ENCODE measurements at places on chromosomes 3 and 15. TPM values are rescaled to one million over a fixed set of nuclear protein-coding genes. Genes with fewer than 3 reads are reported as not detected.

Gene ATP2B2
- 0.16 TPM for total RNA-seq

Gene SERINC4
- total RNA-seq = 0.25 TPM

Gene CHAC1
- total RNA-seq = 1.0 TPM

Gene MME
- total RNA-seq = 5.2 TPM

Gene FYTTD1
- total RNA-seq = 111 TPM

Gene PCLAF
- total RNA-seq = not detected

DNA sequence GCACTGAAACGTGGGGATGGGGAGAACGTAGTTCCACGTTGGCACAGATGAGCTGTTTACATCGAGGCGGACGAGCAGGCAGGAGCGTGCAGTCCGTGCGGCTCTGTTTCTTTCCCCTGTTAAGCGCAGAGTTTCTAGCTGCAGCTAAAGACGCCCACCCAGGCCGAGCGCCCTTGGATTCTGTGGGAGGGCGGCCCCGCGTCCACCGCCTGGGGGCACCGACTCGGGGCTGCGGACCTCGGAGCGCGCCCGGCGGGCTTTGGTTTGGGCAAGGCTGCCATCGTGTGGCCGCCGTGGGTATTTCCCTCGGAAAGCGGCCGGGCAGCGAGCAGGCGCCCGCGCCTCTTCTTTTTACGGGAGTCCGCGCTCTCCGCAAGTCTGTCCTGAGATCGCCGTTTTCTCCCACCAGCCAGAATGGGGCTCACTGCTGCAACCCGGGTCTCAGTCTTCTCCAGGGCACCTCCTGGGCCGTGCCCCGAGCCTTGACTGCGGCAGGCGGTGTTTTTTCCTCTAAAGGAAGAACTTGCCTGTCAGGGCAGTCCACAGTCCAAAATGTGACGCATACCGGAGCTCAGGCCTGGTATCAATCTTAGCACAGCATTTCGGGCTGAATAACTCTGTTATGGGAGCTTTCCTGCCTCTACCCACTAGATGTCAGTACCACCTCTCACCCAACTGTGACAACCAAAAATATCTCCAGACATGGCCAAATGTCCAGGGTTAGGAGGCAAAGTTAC is 219.9 kb upstream of the IGF1R start:
- DNase-seq = peak; percentile 42

- no peak for DNase-seq
These were observed 58.3 kb downstream of the EPHB3 start for GRCh38 chr3:184619787-184620430.

GRCh38 chr3:137992592-137992991 is 17.4 kb upstream of the CLDN18 start:
- no peak for DNase-seq

DNA sequence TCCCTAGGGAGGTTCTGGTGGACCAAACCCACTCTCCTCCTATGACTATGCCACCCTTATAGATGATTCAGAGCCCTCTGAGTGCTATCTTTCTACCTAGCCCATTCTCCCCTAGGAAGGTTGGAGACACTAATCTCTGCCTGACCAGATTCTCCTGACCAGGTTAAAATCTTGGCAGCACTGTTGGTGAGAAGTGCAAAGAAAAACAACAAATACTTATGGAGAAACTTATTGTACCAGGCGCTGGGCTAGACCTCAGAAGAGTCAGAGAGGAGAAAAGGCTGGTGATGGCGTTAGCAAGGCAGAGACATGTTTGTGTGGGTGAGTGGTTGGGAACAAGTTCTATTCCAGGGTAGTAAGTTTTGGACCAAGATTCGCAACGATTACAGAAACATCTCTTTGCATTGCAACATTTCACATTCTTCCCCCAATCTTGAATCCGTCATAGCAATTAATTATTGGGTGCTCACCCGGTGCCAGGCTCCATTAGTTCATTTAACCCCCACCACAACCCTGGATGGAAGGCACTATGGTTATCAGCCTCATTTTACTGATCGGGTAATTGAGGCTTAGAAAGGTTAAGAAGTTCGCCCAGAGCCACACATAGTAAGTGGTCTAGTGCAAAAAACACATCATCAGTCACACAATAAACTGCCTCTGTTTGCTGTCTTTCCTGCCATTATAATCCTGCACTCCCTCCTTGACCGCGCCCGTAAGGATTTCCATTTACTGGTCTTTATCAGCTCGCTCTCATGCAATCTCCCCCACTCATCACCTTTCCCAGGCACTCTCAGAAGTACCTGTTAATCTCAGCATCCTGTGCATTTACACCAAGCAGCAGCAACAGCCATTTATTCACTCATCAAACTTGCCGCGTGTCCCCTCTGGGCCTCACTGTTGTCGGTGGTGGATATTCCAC is 655 bp upstream of the TSPAN3 start:
- no peak for DNase-seq

DNA sequence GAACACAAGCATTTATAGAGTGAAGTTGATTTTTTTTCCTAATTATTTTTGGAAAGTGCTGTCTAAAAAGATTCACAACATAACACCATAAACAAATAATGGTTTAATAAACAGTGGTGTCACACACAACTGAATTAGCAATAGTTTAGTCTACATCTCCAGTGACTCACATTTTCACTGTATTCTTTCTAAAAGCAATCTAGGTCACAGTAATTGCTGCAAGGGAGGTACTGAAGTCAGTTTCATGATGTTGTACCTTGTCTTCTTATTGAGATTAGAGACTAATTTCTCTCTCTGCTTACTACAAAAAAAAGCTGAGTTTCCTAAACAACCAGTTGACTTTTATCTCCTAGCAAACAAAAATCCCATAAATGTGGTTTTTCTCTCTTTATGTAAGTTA is 29.6 kb downstream of the PLSCR4 start:
- no peak for DNase-seq

GRCh38 chr3:136050250-136050649 is 84.7 kb downstream of the PPP2R3A start:
- DNase-seq = no peak

DNA sequence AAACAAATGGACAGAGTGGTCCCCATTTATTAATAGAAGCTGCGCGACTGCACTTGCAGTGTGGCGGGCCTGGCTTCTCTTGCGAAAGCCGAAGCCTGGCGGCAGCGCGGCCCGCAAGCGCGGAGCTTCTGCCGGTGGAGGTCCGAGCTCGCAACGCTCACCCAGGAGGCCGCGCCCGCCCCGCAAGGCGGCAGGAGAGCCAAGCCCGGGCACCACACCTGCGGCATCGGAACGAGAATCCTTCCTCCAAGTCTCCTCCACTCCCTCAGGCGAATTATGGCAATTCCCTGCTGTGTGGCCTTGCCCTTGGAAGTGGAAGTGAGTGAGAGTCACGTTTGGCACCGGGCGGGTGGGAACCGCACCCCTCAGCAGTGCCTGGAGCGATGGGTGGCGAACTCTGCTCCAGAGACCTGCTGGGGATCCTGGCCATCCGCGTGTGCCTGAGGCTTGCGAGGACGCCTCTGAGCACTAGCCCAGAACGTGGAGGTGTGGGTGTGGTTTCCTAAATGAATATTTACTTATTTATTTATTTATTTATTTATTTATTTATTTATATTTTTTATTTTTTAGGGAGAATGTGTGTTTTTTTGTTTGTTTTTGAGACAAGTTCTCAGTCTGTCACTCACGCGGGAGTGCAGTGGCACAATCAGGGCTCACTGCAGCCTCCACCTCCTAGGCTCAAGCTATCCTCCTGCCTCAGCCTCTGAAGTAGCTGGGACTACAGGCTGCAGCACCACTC is 133.7 kb upstream of the UBE2E1 start:
- DNase-seq = no peak

DNA sequence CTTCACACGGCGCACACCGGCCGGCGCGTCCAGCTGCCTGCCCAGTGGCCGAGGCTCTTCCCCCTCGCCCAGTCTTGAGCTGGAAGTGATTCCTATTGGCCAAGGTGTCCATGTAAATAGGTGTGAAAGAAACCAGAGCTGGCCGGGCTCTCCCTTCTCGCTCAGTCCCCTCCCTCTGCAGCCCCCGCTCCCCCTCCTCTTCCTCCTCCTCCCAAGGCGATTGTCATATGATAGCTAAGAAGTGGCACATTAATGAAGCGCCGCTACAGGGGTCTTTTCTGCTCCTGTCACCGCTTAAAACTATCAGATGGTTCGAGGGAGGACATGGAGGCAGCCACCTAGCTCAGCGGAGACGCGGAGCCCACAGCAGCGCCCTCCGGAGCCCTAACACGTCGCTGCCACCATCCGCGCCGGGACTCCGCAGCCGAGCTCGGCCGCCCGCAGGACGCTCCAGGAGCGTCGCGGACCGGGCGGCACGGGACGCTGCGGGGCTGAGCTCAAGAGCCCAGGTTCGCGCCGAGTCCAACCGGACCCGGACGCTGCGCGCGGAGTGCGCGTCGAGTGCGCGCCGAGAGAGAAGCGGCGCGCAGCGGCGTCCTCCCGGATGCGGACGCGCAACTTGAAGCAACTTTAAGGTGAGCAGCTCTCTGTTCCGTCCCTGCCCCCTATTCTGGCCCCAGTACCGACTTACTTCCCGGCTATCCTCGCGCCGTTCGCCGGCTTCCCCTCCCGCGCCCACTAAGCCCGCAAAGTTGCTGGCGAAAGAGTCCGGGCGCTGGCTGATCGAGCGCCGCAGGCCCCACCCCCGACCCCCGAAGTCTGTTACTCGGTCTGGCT is at the start of gene FOXB1:
TSS of gene FOXB1 (plus strand) at position 303 of the 837 bp plus-strand sequence. CDS start 653 bp downstream, outside the sequence.
- DNase-seq = no peak

GRCh38 chr3:117750674-117751269 is 1041.2 kb downstream of the TUSC7 start:
- DNase-seq = no peak

- DNase-seq = no peak
These were observed 985.6 kb downstream of the EPHA3 start for GRCh38 chr3:90092994-90093393.

DNA sequence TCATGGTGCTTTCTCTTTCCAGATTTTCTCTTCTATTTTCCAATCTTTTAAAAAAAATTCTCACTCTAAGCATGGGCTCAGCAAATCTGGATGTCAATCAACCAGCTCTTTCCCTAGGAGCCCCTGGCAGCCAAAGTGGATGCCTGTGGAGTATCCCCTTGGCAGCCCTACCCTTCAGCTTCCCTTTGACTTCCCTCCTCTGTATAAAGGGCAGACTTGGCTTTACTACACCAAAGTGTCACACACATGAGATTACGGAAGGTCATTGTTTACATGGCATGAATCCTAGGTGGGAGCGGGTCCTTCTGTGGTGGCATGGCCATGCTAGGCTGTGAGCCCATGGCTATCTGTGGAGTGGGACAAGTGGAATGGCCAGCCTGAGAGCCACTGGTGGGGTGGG is 379.9 kb downstream of the GABRB3 start:
- DNase-seq = no peak

DNA sequence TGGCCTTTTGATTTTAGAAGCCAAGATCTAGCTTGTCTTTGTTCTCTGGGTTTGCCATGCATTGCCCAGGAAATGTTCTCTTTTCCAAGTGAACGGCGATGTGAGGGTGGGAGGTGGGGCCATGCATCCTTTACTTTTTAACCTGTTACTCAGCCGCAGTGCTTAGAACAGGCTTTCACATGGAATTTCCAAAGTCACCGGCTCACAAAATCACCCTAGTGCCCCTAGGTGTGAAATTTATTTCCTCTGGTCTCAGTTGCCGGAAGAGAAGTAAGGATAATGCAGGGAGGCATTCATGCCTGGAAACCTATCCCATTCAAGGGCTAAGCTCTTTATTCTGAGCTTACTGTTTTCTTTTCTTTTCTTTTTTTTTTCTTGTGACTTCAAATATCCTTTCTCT is 93.2 kb downstream of the CACNA2D3 start:
- no peak for DNase-seq

DNA sequence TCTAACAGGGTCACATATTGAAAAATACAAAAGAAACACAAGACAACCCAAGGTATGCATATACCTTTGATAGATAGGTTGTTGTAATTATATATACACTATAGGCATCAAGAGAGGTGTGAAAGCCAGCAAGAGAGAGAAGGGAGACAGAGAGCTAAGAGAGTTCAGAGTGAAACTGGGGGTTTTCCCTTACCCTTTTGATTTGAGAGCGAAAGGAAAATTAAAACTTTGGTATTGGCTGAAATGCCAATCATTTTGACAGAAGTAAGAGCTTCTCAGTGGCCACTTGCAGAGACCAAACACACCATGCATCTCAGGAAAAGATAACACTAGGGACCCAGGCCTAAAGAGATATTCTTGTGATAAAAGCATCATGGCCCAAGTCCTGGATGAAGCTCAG is 183.6 kb downstream of the SHOX2 start:
- no peak for DNase-seq

DNA sequence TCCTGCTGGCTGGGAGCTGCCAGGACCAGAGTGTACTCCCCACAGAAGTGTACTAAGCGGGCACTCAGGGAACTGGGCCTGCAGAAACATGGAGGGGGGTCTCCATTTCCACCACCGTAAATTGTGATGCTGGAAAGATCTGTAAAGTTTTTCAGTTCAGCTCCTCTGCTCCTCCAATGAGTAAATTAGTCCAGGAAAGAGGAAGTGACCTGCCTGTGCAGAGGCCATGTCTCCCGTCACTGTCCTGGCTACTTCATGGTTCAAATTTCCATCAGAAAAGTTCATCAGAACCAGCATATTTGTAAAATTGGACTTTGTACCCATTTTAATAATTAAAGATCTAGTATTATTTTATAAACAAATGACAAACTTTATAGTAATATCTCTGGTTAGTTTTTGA is 226.7 kb upstream of the THBS1 start:
- DNase-seq = no peak

DNA sequence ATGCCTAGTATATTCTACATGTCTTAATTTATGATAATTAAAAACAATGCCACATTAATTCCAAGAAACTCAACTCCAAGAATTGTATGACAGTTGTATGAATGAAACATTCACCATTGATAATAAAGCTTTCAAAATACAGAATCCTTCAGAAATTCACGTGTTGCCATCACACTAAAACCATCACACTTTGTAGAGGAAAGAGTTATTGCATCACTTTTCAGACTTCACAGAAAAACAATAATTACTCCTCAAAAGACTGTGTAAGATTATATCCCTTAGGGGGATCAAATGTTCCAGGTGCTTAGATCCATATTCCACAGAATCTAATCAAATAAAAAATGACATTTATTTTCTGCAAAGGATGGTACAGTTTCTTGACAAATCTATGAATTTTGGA is 85.0 kb downstream of the OSBPL10 start:
- no peak for DNase-seq

Data from heart right ventricle (tissue), 16 donors.